ENCODE measurements at places on chromosomes 16 and 17.

DNA sequence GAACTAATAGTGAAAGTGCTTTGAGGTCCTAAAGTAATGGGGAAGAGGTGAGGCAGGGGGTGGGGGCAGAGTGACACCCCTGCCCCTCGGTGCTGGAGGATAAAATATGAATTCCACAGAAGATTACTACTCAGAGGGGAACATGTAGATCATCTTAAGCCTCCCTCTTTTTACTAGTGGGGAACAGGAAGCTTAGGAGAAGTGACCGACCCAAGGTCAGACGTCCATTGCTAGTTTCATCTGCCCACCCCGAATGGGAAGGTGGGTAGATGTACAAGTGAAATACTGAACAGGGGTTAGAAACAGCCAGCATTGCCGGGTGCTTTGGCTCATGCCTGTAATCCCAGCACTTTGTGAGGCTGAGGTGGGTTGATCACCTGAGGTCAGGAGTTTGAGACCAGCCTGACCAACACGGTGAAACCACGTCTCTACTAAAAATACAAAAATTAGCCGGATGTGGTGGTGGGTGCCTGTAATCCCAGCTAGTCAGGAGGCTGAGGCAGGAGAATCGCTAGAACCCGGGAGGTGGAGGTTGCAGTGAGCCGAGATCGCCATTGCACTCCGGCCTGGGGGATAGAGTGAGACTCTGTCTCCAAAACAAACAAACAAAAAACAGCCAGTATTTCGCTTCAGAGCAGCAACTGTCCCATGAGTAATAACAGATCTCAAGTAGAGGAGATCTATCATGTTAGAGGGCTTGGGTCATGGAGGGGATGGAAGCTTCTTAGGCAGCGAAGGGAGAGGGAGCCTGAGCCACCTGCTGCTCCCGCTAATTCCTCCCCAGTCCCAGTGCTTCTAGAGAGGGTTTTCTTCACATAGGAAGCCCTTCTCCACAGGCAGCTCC lies 1.2 kb upstream of the NR1D1 start:
- DNase-seq = no peak

- DNase-seq = no peak
Observed at GRCh38 chr16:12500771-12501170, 302.9 kb downstream of the CPPED1 start.

GRCh38 chr17:45430006-45430737 lies 2.5 kb downstream of the ARHGAP27 start:
- DNase-seq = no peak

DNA sequence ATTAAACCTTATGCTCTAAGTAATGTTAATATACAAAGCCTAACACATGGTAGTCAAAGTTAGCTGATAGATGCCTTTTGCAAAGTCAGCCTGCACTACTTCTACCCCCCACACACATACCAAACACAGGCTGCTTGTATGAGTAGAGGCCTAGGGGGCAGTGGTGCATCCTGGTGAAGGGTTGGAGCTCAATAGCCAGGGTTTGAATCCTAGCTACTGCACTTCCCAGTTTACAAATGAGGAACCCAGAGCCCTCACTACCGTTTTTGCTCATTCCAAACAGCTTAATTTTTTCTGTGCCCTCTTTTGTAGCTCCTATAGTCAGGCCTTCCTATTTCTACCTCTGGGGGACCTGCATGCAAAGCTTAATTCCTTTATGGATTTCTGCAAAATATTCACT lies 18.9 kb upstream of the HYDIN start:
- no peak for DNase-seq

DNA sequence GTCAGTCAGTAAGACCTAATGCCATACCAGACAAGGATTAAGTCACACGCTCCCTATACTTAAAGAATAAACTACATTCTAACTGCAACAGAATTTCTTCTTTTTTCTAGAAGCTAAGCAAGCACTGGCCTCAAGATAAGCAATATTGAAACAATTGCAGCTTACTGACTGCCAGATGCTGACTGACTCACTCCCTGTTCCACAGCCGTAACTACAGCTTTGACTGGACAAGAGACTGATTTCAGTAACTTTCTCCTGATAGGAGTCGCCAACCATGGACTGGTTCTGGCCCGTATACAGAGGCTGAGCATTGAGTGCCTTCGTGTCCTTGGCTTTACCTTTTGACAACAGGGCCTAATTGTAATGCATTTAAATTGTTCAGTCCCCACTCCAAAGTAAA lies 67.9 kb downstream of the TRIM37 start:
- DNase-seq = no peak

DNA sequence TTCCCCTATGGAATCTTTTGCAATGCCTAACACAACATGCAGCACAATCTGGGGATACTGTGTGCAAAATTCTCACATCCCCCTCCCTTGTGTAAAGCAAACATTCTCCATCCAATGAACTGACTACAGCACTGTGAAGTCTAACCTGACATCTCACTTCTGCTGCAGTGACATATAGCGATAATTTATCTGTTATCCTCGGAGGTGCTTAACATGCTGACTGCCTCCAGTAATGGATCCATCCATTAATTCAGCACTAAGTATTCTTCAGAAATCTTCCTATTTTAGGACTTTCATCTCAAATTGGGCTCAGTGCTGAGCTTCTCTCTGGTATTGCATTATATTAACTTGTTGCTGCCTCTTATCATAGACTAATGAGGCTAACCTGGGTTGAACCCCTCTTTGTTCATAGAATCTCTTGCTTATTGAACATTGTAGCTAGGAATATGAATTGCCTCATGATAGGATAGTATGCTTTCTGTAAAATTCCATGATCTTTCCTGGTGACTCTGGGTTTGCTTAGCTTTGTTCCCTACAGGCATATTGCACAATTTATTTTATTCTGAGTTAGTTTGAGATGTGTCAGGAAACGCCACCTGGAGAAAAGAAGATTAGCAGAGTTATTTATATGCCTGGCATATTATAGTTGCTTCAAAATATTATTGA lies 187.9 kb downstream of the CNTNAP4 start:
- no peak for DNase-seq

GRCh38 chr16:56841659-56842058 lies 23.3 kb upstream of the SLC12A3 start:
- DNase-seq = no peak

- DNase-seq = no peak
Observed at GRCh38 chr17:65005858-65006257, 50.7 kb downstream of the GNA13 start.

- no peak for DNase-seq
Observed at GRCh38 chr16:64478252-64478906, 643.5 kb downstream of the CDH11 start.

- DNase-seq = peak; percentile 41
Observed at GRCh38 chr17:419073-419735, 66.6 kb upstream of the RPH3AL start.

GRCh38 chr17:5536866-5537650 lies 47.3 kb downstream of the NLRP1 start:
- no peak for DNase-seq

- DNase-seq = no peak
Observed at GRCh38 chr17:47875011-47875985, 20.7 kb upstream of the SP2 start.

- no peak for DNase-seq
Observed at GRCh38 chr16:29993903-29994599, 1.4 kb downstream of the HIRIP3 start.

DNA sequence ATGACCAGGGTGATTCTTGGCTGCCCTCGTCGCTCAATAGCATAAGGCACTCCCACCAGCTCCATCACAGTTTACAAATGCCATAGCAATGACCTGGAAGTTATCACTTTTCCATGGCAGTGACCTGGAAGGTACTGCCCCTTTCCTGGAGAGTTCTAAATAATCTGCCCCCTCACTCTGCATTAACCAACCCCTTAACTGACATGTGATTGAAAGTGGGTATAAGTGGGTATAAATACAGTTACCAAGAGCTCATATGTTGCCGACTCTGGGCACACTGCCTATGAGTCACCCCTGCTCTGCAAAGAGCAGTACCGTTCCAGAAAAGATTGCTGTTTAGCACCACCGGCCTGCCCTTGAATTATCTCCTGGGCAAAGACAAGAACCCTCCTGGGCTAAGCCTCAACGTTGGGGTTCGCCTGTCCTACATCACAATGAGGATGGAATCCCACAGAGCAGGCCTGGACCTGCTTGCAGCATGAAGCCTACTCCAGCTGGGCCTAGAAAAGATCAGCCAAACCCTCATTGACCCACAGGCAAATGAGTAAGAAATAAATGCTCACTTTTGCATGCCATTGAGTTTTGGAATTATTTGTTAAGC lies 95.2 kb upstream of the SEC14L1 start:
- no peak for DNase-seq

- DNase-seq = no peak
Observed at GRCh38 chr17:9436630-9437029, 139.0 kb downstream of the STX8 start.

- no peak for DNase-seq
Observed at GRCh38 chr16:11377154-11377553, 31.9 kb downstream of the RMI2 start.

- no peak for DNase-seq
Observed at GRCh38 chr17:65785109-65785508, 223.7 kb upstream of the AXIN2 start.

DNA sequence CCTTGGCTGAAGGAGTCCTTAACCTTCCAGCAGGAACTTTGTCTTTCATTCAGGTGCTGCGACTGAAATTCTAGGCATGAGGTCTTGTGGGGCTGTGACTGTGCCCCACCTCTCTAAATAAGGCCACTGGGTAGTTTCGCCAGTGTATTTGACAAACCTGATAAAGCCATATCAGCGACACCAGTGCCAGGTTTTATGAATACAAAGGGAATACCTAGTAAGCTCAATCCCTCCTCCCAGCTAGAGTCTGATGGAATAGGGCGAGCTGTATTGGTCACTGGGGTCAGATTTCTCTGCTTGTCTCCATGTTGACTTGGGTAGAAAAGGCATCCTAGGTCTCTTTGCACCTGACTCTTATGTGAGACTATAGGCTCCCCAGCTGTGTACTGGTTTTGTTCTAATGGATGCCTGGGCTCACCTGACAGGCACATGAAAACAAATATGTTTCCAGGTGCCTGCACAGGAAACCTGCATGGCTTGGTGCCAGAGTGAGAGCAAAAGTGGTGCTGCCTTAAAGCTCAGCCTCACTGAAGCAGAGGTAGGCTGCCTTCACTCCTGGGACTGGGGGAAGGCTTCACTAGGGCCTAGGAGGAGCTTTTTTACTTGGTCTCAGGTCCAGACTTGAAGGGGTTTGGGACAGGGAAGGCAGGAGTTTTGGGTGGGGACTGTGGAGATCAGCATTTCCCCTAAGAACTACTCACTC lies 8.3 kb downstream of the SLC7A6 start:
- DNase-seq = peak; percentile 56

GRCh38 chr16:21071741-21072140 lies 78.9 kb downstream of the DNAH3 start:
- DNase-seq = no peak

DNA sequence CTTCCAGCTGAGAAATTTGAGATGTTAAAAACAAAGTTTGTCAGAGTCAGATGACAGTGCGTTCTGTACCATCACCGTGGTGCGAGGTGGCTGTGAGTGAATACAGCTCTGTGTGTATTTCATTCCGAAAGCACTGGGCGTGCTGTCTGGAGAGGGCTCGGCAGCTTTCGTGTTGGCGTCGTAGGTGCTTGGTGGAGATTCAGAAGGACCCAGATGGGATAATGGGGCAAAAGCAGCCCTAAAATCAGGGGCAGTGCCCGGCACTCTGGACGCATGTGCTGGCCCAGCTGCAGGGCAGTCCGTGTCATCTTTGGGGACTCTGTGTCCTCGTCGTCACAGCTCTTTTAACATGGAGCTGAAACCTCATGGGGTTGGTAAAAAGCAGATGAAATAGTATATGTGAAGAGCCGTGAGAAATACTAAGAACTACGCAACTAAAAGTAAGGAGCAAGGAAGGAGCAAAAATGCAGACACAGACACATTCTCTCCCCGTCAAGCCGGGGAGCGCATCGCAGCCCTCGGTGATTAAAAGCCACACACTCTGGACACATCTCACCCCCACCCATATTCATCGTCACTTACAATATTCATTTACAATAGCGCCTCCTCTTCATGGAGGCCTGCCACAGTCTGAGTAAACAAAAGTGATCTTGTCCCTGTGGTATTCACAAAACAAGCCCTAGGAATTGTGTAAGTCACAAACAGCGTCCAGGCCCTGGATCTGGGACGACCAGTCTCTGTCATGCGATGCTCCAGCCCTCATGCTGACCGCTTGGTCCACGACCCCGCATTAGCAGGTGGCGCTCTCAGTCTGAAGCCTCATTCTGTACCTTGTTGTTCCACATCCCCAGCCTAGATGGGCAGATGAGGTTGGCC lies 206.7 kb downstream of the RPTOR start:
- no peak for DNase-seq

DNA sequence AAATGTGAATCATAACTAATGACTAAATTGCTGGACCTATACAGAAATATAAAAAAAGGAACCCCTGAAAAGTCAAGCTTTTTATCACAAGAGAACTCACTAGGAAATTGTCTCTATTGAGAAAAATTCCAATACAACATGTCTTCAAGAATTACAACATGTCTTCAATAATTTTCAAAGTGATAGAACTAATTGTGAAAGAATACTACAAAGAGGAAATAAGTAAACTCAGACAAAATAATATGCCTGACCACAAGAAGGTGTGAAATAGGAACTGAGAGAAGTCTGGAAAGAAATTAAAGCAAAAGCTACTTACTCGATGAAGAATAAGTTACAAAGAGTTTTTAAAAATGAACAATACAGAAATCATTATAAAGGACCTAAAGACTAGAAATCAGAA lies 29.9 kb upstream of the OR1G1 start:
- no peak for DNase-seq

DNA sequence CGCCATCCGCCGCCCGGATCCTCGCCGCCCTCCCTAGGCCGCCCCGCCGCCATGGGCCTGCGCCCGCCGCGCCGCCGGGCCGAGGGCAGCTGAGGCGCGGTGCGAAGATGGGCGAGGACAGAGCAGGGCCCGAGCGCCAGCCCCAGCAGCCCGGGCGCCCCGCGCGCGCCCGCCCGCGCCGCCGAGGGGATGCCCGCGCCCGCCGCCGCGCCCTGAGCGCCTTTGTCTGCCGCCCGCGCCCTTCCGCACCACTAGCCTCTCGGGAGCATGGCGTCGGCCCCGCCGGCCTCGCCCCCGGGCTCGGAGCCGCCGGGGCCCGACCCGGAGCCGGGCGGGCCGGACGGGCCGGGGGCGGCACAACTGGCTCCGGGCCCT lies 278 bp downstream of the RAB11FIP3 start:
- no peak for DNase-seq

GRCh38 chr16:72210555-72210954 lies 38.6 kb upstream of the PMFBP1 start:
- DNase-seq = no peak

DNA sequence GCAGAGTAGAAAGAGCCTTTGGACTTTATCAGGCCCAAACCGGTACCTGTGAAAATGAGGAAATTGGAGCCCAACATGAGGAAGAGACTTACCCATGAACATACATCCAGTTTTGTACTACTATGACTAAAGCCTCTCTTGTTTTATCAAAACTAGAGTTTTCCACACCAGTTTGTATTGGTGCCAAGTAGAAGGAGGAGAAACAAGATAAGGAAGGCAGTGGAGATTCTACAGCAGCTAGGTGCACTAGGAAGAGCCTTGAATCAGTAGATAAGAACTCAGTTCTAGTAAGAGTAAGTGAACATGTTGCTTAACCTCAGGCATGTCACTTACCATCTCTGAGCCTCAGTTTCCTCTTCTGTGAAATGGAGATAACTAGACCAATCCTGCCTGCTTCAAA lies 13.7 kb upstream of the TMEM132E start:
- no peak for DNase-seq
